ENCODE measurements at places on chromosomes 16 and 17.

- DNase-seq = no peak
Measured at GRCh38 chr16:30380803-30381208, 1.6 kb downstream of the SEPTIN1 start.

GRCh38 chr16:26177438-26177837 is 485.7 kb downstream of the HS3ST4 start:
- no peak for DNase-seq

- DNase-seq = no peak
Measured at GRCh38 chr16:81095653-81095952, 592 bp downstream of the GCSH start.

DNA sequence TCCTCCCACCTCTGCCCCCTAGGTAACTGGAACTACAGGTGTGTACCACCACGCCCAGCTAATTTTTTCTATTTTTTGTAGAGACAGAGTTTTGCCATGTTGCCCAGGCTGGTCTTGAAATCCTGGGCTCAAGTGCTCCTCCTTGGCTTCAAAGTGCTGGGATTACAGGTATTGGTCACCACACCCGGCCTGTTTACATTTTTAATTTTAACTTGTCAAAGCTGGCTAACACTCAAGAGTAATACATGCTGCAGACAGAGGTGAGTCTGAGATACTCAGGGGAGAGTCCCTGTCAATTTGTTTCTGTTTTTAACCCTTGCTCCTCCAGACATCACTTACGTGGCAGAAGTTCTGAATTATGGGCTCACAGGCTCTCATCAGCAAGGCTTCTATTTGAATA is 50.7 kb upstream of the CLEC18B start:
- no peak for DNase-seq

Data from stimulated activated CD4-positive, alpha-beta T cell treated with anti-CD3 and anti-CD28 coated beads, Interleukin-15, amount 100 ng/mL, for 1 hour (primary cell).